ENCODE measurements at places on chromosomes 6 and 20.

DNA sequence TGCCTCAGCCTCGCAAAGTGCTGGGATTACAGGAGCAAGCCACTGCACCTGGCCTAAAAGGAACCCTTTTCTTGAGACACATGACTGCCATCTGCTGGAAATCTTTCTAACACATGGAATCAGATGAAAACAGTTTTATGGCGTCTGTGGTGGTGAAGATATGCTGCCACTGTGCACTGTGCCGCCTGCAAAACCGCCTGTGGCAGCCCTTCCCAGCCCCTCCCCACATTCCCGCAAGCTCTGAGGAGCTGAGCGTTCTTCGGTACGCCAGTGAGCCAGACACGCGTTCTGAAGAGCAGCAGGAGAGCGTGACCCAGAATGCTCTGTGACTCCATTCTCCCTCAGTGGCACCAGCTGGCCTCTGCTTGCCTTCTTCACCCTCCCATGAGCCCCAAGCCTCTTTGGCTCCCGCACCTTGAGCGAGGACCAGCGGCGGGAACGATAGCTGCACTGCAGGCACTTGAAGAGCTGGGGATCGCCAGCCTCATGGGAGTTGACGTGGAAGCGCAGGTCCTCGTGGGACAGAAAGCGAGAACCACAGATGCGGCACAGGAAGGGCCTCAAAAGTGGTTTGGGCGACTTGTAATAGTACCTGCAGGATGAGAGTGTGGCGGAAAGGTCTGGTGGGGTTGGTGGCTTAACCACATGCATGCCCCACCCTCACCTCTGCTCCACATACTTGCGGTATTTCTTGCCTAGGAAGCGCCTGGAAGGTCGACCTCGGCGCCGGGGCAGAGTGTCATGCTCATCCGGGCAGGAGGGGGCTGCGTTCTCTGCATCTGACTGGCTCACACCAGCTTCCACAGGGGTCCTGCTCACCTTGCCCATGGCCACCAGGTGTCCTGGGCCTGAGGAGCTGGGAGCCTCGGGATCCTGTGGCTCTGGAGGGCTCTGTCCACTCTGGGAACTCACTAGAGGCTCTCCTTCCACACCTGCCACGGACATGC is 8.7 kb downstream of the ZNF335 start:
- DNase-seq = no peak

- DNase-seq = no peak
These were observed 174.1 kb downstream of the KHDC1L start for GRCh38 chr6:73051147-73051546.

GRCh38 chr6:56713254-56713672 is 70.6 kb upstream of the DST start:
- DNase-seq = peak; percentile 61

DNA sequence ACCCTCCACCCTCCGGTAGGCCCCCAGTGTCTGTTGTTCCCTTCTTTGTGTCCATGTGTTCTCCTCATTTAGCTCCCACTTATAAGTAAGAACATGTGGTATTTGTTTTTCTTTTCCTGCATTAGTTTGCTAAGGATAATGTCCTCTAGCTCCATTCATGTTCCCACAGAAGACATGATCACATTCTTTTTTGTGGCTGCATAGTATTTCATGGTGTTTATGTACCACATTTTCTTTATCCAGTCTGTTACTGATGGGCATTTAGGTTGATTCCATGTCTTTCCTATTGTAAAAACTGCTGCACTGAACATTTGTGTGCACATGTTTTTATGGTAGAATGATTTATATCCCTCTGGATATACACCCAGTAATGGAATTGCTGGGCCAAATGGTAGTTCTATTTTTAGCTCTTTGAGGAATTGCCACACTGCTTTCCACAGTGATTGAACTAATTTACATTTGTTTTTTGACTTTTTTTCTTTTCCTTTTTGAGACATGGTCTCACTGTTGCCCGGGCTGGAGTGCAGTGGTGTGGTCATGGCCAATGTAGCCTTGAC is 4.5 kb downstream of the KPNA5 start:
- no peak for DNase-seq

DNA sequence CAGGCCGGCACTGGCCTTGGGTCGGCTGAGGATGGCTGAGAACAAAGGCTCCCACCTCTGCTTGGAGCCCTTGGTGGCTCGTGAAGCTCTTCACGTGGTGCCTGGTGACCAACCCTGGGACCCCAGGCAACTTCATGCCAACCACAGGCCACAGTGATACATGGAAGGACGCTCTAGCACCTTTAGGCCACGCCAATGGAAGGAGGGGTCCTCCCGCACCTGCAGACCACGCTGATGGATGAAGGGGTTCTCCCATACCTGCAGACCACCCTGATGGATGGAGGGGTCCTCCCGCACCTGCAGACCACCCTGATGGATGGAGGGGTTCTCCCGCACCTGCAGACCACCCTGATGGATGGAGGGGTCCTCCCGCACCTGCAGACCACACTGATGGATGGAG is 62.5 kb downstream of the ERMARD start:
- no peak for DNase-seq

DNA sequence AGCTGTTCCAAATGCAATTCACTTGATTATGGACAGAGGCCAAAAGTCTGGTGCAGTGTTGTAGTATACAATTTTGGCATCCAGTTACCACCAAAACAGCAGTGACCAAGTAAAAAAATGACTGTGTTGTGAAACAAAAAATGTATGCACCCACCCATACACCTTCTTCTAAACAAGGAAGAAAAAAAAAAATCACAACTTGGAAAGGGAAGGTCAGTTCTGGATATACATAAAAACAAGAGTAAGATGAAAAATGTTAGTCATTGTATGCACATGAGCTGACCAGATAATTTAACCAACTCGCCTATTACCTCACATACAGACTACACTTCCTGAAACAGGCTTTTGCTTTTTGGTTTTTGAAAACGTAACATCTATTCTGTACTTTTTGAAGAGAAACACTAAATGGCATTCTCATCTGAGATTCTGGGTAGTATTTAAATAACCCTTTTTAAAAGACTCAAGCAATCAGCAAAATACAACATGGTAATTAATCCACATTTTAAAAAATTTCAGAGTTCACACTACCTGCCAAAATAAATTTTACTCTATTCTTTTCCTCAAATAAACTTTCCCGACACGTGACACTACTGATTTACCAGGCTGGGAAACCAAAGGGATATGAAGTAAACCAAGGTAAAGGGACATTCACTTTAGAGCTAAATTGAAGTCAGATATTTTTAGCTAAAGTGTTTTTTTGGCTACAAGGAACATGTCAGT is 141.6 kb upstream of the SHLD1 start:
- DNase-seq = no peak

GRCh38 chr6:168130168-168130696 is 51.2 kb upstream of the FRMD1 start:
- no peak for DNase-seq

GRCh38 chr20:29741594-29741893 is 1515.9 kb upstream of the DEFB115 start:
- DNase-seq = no peak

GRCh38 chr20:60268491-60268890 is 310.3 kb downstream of the CDH26 start:
- DNase-seq = no peak

GRCh38 chr6:75287424-75287823 is 2.8 kb upstream of the TMEM30A start:
- no peak for DNase-seq

GRCh38 chr6:44061375-44062104 is 65.7 kb downstream of the MRPL14 start:
- DNase-seq = no peak

GRCh38 chr6:169251822-169252504 is 1.7 kb downstream of the THBS2 start:
- DNase-seq = no peak

- DNase-seq = no peak
These were observed 132.7 kb downstream of the EDN1 start for GRCh38 chr6:12422848-12423247.

- DNase-seq = no peak
These were observed 17.3 kb downstream of the TUBB2B start for GRCh38 chr6:3210024-3210610.

- DNase-seq = no peak
These were observed 12.6 kb upstream of the EIF2S2 start for GRCh38 chr20:34124469-34125249.
